ENCODE measurements at places on chromosomes 11 and 22. TPM values are rescaled to one million over a fixed set of nuclear protein-coding genes. Genes with fewer than 3 reads are reported as not detected.

GRCh38 chr11:73308961-73309919 is 1.2 kb downstream of the ARHGEF17 start:
- DNase-seq, result peak; percentile 92

DNA sequence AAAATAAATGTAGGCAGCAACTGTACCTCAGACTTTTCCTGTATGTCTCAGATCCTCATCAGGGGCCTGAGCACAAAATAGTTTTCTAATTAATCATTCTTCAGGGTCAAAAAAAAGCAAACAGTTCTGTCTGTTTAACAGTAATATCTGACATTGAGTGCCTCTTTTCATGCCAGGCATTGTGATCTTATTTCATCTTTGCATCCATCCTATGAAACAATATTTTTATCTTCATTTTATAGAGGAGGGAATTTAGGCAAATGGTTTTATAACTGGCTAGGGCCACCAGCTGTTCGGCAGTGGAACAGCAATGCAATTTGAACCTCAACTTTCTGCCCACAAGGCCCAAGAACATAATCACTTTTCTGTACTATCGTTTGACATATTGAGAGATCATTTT is 145.6 kb downstream of the WNT7B start:
- DNase-seq, result no peak

DNA sequence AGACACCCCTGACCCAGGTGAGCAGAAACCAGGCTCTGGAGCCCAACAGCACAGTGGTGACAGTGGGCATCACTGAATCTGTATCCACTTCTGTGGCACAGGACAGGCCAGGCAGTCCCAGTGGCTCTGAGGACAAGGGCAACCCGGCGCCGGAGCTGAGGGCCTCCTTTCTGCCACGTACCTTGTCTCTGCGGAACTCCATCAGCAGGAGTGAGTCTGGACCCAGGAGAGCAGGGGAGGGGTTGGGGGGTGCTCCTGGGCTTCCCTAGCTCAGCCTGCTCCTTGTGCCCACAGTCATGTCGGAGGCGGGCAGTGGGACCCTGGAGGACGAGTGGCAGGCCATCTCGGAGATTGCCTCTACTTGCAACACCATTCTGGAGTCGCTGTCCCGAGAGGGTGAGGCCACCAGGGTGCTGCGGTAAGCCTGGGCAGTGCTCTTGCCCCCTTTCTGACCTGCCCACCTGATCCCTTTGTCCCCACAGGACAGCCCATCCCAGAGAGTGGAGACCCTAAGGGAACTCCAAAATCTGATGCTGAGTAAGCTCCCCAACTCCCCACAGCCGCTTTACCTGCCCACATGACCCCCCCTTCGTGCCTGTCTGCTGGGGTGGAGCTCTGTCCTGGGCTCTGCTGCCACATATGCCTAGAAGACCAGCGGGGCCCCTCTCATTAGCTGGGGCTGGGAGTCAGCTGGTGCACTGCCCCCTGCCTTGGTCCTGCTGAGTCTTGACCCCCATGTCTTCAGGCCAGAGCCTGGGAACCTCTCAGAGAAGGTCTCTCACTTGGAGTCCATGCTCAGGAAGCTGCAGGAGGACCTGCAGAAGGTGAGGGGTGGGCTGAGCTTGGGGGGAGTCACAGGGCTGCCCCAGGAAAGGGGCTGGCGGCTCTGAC is 12.0 kb downstream of the SIPA1 start:
- DNase-seq, result no peak

PARVB gene
- total RNA-seq, result 49.4 TPM

OR4X2 gene
- total RNA-seq, result not detected

GRCh38 chr22:46428171-46428570 is 92.7 kb downstream of the TRMU start:
- no peak for DNase-seq

DNA sequence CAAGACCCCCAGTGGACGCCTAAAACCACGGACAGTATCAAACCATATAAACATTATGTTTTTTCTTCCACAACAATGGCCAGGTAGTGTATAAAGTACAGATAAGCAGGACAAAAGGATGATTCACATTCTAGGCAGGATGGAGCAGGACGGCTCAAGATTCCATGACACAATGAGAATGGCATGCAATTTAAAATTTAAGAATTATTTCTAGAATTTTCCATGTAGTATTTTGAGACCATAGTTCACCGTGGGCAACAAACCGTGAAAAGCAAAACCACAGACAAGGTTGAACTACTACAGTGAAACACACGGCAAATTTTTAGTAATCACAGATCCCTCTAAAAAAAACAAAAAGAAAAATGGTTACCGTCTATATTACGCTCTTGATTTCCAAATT is 7.5 kb downstream of the NARS2 start:
- no peak for DNase-seq
